ENCODE measurements at places on chromosomes 4 and X.

DNA sequence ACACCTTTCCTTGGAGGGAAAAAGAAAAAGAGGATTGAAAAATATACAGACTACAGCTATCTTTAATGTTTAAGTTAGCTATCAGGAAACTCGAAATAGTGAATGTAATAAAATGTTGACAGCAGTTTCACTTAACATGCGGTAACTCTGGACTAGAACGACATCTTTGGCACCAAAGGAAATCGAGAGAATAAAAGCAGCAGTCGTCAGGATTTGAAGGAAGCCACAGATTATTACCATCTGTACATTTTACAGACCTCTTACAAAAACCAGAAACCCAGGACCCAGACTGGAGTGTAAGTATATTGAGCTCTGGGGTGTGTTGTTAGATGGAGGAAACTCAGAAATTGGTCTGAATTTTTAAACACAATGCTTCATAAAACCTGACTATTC, 51.6 kb upstream of the STOX2 start:
- no peak for DNase-seq

DNA sequence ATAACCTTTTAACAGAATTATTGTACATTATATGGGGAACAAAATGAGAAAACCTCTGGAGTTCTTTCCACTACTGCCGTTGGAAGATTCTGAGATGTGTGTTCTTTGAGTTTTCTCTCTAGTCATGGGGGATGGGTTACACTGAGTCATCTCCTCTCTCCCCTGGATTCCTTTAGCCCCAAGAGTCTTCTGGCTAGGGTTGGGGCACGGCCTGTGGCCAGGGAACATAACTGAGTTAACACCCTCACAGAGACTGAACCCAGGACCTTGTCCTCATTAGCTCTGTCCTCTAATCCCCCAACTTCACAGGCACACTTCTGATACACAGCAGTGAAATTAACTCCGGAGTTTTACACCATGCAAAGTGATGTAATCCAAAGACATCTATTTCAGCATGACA, 142.3 kb upstream of the F9 start:
- DNase-seq = no peak

GRCh38 chrX:21756785-21757529, 959 bp downstream of the SMPX start:
- DNase-seq = no peak

- DNase-seq = peak; percentile 20
These were observed 146.4 kb upstream of the EDNRA start for GRCh38 chr4:147334478-147334877.

GRCh38 chr4:108941904-108942430, 179.1 kb upstream of the ETNPPL start:
- no peak for DNase-seq

GRCh38 chr4:82954212-82954611, 53.7 kb downstream of the THAP9 start:
- DNase-seq = no peak

- no peak for DNase-seq
These were observed 507.9 kb downstream of the MID1IP1 start for GRCh38 chrX:39309018-39309635.

DNA sequence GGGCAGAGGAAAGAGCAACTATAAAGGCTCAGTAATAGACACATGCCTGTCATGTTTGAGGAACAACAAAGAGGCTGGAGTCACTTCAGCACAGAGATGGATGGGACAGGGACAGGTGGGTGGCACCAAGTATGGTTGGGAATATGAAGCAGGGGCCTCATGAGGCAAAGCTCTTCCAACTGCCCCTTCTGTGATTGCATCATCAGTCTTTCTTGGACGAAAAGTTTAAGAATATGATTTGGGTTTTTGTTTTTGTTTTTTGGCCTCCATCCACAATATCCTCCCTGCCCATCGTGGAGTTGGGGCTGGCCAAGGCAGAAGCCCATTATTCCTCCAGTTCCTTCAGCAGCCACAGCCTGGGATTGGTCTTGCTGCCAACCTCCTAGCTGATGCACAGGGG, 34.4 kb downstream of the SAGE1 start:
- no peak for DNase-seq

DNA sequence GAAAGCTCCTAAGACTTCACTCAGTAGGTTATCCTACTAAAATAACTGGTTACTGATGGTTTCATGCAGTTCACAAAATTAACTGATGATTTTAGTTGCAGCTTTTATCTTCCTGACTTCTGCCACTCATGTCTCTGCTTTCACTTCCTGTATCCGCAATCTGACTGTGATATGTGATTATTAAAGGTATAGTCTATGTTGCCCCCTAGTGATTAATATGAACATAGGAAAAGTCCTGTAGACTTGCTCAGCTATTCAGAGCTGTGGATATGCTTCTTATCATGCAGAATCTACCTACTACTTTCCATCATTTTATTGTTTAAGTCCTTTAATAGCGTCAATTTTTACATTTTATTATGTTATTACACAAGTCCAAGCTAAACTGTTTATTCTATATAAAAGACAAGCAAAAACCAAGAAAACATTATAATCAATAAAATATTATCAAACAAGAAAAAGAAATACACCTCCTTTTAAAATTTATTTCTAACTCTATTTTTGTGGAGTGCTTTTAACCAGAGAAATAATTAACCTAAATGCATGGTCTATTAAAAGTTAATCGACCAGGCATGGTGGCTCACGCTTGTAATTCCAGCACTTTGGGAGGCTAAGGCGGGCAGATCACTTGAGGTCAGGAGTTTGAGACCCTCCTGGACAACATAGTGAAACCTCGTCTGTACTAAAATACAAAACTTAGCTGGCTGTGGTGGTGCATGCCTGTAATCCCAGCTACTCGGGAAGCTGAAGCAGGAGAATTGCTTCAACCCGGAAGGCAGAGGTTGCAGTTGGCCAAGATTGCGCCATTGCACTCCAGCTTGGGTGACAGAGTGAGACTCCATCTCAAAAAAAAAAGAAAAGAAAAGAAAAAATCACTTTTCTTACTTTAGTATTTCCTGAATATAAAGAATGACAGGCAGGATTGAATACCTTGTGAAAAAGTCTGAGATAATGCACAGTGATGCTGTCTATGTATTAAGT, 40.4 kb upstream of the TLR2 start:
- peak; percentile 93 for DNase-seq

Data from Kasumi-1 (cell line).